ENCODE measurements at places on chromosomes 6 and 20.

- no peak for DNase-seq
Measured at GRCh38 chr6:13544454-13545186, 29.8 kb upstream of the SIRT5 start.

DNA sequence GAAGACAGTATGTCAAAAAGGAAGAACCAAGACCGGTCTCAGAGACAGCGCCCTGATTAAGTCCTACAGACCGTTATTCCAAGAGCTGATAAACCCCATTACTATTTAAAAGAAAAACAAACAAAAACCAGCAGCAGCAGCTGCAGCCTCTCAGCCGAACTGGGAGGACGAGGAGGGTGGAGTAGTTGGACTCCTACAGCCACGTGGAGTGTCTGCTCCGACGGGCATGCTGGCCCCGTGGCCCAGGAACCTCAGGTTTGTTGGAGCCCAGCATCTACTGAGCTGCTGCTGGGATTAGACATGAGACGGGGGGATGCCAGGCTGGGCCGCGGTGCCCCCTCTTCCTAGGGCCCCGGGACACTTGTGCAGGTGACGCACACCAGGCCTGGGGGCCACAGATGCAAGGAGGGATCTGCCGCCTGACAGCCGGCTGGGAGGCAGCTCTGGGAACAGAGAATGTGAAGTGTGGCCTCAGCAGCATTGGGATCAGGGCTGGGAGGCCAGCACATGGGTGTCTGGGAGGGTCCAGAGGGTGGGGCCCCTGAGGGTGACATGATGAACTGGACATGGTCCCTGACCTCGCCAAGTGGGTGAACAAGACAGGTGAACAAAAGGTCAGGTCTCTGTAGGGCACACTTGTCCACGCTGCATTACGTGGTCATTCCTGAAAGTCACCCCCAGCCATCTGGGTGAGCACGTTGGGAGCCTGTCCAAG lies 2.9 kb upstream of the ZBTB46 start:
- no peak for DNase-seq

GRCh38 chr6:135675862-135676261 lies 175.6 kb upstream of the PDE7B start:
- DNase-seq = peak; percentile 8

DNA sequence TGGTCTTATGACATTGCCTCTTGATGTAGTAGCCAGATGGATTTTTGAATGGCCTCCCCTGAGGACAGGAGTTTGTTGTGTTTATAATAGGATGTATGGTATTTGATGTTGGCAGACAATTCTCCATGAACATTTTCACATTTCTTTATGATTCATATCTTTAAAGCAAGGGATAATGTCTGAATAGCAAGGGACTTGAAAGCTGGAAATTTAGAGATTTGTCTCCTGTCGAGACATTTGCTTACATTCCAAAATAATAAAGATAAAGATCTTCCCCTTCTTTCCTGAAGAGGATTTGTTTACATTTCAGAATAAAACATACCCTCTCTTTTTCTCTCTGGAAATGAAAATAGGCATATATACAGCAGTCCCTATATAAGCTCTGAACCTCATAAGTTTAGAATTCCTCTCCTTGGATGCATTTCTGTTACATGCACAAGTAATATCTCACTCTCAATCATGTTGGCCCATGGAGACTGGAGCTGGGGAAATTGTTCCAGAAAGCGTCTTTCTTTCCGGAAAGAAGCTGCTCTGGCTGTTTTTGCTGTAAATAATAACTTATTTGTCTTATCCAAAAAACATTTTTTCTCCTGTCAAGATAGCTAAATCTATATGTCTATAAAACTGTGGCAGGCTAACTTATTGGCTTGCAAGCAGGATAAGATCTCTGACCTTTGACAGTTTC lies 42.5 kb upstream of the ASCC3 start:
- DNase-seq = no peak

GRCh38 chr6:126873351-126873750 lies 245.1 kb upstream of the RSPO3 start:
- DNase-seq = no peak

DNA sequence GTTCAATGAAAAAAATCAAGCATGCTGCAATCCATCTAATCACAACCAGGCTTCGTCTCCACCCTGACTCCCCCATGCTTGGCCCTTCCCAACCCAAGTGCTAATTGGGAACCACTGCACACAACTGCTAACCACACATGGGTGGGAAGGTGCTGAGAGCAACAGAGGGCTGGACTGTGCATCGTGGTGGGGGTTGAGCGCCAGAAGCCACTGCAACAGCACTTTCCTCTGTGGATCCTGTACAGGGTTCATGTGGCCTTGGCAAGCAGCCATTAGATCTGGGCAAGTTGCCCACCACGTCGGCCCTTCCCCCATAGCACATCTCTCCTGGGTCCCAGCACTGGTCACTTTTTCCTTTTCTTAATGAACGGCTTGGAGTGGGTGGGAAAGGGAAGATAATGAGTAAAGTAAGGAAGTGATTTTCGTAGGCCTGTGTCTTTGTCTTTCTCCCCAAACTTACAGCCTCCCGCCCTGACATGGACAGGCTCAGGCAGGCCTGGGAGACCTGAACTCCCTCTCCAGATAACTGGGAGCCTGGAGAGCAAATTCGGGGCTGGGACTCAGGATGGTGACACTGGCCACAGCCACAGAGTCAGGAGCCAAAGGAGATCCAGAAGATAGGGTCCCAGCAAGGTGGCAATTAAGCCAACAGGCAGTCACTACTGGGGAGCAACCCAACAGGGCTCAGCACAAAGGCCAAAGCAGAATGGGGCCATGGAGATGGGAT lies 34.4 kb upstream of the MRPS10 start:
- DNase-seq = no peak

- no peak for DNase-seq
Measured at GRCh38 chr6:129860908-129861665, at the start of gene TMEM244. TMEM244 (minus strand) TSS chr6:129861315; CDS start chr6:129861188, 127 bp downstream.

DNA sequence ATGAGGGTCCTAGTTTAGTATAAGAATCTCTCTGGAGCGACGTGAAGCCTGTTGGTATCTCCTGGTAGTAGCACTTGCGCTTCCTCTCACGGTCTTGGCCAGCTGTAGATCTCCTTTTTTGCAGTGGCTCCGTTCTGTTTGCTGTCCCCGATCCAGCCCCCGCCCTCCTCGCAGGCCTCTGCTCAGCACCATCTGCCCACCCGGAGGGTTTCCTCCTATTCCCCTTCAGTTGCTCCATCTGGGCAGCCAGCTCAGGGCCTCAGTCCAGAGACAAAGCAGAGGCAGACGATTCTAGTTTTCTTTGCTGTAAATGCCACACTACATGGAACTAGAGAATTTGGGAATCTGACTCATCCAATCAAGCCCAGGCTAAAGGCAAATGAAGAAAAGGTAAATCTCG lies 126.6 kb downstream of the TIAM2 start:
- DNase-seq = no peak

- DNase-seq = peak; percentile 18
Measured at GRCh38 chr20:8306937-8307336, 174.9 kb downstream of the PLCB1 start.

DNA sequence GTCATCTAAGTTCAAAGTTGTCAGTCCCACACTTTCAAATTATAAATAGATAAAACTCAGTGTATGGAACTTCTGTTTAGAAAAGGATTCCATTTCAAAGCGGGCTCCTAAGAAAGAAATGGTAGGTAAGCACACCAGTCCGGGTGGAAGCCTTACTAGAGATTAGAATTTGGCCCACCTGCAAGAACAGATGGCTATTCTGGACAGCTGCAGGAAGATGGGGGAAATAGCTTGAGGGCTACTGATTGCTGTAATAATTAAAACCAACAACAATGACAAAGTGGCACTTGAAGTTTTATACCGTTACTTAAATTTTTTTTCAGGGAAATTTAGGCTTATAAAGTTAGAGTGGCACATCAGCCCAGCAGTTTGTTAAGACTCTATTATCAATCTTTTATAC lies 83.3 kb downstream of the HIVEP2 start:
- no peak for DNase-seq

DNA sequence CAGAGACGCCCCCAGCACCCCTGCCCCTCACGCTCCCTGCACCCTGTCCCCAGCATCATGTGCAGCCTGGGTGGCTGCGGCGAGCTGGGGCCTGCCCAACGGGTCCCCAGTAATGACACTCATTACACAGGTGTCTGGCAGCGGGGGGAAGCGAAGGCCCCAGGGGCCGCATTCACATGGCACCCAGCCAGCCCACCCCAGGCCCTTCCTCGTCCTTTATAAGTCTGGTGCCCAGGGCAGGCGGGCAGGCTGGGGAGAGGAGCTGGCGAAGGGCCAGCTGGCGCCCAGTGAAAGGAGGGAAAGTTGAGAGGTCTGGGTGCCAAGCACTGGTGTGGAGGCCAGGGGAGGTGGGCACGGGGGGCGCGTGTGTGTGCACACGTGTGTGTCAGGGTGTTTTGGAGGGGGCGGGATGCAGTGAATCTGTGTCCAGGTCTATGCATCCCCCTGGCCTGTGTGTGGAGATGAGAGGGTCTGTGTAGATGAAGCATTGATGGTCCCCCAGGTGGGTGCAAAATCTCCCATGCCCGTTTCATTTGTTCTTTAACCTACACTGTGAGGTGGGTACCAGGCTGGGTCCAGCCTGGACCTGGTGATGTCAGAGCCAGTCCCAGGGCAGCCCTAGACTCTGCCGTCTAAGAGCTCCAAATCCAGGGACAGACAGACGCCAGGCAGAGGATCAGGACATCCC lies 105.3 kb downstream of the CEBPB start:
- no peak for DNase-seq

DNA sequence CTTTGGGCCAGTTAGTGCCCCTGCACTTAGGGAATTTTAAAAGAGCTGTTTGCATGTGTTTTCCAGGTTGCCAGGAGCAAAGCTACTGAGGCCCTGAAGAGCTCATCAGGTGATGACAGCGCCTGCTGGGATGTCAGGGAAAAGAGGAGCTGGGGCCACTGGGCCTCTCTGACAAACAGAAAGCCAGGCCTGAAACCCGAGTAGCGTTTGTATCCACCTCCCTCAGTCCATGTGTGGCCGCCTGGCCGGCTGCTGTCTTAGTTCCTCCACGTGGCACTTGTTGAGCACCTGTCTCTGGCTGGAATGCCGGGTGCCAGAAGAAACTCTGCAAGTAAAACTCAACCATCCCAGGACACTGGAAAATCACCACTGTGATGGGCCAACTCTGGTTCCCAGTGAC lies 601.2 kb downstream of the CDH26 start:
- DNase-seq = peak; percentile 8

- no peak for DNase-seq
Measured at GRCh38 chr20:2006452-2007361, 12.8 kb upstream of the PDYN start.

- DNase-seq = no peak
Measured at GRCh38 chr6:165834613-165835259, 171.7 kb upstream of the PDE10A start.

DNA sequence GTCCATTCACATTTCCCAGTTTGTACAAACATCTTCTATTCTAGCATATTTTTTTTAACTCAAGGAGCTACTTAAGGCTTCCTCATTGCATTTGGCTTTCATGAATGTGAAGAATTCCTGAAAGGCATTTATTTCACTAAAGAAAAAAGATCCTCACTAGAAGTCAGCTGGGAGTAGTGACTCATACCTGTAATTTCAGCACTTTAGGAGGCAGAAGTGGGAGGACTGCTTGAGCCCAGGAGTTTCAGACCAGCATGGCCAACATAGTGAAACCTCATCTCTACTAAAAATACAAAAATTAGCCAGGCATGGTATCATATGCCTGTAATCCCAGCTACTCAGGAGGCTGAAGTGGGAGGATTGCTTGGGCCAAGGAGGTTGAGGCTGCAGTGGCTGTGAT lies 30.9 kb upstream of the XRN2 start:
- DNase-seq = no peak

DNA sequence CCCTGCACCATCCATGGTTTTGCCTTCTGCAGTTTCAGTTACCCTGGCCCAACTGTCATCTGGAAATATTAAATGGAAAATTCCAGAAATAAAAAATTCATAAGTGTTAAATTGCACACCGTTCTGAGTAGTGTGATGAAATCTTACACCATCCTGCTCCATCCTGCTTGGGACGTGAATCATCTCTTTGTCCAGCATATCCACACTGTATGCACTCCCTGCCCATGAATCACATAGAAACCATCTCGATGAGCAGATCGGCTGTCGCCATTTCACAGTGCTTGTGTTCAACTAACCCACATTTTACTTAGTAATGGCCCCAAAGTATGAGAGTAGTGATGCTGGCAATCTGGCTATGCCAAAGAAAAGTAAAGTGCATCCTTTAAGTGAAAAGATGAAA lies 105.9 kb upstream of the ID4 start:
- DNase-seq = no peak

DNA sequence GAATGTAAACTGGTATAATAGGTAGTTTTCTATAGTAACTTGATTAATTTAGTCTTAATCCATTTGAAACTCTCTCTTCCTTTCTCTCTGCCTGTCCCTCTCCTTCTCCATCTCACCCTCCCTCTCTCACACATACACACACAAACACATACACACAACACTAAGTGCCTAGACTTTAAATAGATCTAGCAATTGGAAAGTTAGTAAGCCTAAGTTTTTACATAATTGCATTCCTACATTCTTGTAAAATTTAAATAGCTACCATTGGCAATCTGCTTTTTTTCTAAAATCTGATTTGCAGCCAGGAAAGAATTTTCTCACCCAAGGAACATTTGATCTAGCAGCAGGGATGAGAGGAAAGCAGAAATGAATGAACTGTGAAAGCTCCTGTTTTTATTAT lies 15.7 kb downstream of the GFRA4 start:
- DNase-seq = no peak

GRCh38 chr20:17868151-17868550 lies 100.4 kb downstream of the SNX5 start:
- DNase-seq = no peak

GRCh38 chr20:16945619-16946018 lies 197.5 kb downstream of the OTOR start:
- DNase-seq = no peak

DNA sequence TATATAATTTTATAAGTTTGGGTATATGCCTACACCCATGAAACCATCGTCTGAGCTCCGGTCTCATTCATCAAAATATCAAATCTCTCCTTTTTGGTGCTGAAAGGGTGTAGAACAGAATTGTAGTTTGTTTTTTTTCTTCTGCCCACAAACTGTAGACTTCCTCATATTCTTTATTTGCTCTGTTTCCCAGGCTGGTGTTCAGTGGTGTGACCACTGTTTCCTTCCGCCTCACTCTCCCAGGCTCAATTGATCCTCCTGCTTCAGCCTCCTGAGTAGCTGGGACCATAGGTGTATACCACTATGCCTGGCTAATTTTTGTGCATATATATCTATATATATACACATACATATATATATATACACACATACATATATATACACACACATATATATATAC lies 139.6 kb upstream of the HCRTR2 start:
- no peak for DNase-seq

DNA sequence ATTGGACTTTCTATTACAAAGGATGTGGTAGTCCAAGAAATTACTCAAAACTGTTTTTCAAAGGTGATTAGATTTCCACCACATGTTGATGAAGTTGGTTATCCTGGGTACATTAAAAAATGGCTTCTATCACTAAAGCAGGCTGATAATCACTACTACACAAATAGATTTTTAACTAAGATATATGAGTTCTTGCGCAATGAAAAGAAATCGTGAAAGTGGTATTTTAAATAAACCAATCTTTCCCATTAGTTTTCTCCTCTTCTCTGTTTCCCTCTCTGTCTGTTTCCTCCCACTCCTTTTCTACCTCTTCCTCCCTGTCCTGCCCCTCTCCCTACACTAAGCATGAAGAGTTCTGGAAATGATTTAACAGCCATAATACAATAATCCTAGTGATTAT lies 487.9 kb upstream of the CITED2 start:
- DNase-seq = no peak

GRCh38 chr20:14951105-14951504 lies 613.7 kb upstream of the FLRT3 start:
- no peak for DNase-seq

- no peak for DNase-seq
Measured at GRCh38 chr20:62117658-62118057, 4.6 kb upstream of the LSM14B start.

- DNase-seq = no peak
Measured at GRCh38 chr6:17865243-17865642, 122.2 kb downstream of the KIF13A start.
